ENCODE measurements at places on chromosomes 4 and X. TPM values are rescaled to one million over a fixed set of nuclear protein-coding genes. Genes with fewer than 3 reads are reported as not detected.

The BEX2 gene
- total RNA-seq, result 35.9 TPM

The TENT5D gene
- not detected for total RNA-seq

The DAPP1 gene
- total RNA-seq, result 10.5 TPM

The RXFP1 gene
- 0.21 TPM for total RNA-seq

The BTK gene
- 3.6 TPM for total RNA-seq

The FREM3 gene
- total RNA-seq, result not detected

The STPG2 gene
- 0.31 TPM for total RNA-seq

- DNase-seq, result no peak
Measured at GRCh38 chrX:104679175-104679574, 113.2 kb downstream of the IL1RAPL2 start.

GRCh38 chr4:185238750-185239149, 29.4 kb downstream of the SNX25 start:
- DNase-seq, result no peak

DNA sequence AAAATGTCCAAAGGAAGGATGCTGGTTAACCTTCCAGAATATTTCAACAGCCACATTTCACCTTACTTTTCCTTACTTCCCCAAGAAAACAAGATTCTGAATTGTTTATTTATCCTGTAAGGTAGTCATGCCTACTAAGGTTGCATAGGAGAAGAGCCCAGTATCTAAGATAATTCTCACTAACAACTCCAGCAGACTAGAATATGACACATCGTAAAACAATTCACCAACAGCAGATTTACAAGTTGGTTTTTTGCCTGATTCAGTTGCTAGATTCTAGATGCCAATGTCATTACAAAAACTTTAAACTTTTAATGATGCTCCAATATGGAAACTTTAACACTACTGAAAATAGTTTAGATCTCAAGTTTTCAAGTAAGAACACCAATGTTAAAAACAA, 176.4 kb downstream of the IL13RA2 start:
- no peak for DNase-seq

DNA sequence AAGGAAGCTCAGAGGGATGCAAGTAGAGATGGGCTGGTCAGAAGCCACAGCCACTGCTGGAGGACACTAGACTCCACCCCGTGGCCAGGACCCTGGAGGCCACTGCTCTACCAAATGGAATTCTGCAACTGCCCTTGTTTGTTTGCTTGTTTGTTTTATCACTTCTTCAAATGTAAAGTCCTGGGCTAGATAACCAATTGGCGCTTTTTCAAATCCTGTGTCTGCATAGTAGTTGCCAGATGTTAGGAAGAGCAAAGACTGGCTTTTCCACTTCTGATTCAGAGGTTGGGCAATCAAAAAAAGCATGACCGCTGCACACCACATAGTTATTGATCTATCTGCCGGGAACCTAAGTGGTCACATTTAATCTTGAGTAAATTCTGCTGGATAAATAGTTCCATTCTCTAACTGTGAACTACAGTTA, 255.2 kb upstream of the SFRP2 start:
- no peak for DNase-seq

DNA sequence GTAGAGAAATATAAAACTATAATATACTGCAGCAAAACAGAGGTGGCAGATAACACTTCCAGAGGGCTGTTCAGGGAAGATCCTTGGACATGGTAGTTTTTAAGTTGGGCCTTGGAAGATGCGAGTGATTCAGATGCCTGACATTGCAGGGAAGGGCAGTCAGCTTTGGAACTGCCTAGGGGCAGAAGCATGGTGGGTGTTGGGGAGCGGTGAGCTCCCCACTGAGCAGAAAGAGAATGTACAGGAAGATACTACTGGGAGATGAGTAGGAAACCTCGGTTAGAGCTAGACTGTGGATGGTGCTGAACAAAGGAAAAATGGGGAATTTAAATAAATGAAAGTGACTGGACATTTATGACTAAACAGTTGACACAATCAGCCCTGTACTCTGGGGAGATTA, 24.9 kb upstream of the SEC24B start:
- no peak for DNase-seq

- DNase-seq, result peak; percentile 57
Measured at GRCh38 chr4:5843573-5844530, 49.0 kb downstream of the CRMP1 start.

DNA sequence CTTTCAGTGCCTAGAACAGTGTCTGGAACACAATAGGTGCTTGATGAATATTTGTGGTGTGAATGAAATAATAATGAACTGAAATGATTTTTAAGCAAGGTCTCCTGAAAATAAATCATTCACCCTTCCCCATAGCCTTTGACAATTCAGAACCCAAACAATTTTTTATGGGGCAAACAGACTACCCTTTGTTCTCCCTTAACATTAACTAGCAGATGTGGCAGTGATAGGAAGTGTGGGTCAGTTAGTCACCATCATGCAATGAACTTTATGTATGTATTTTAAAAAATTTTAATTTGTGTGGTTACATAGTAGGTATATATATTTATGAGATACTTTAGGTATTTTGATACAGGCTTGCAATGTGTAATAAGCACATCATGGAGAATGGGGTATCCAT, 27.2 kb upstream of the CD40LG start:
- DNase-seq, result no peak

GRCh38 chr4:26039639-26040359, 125.8 kb downstream of the SMIM20 start:
- no peak for DNase-seq

- peak; percentile 76 for DNase-seq
Measured at GRCh38 chr4:62709618-62710252, 1509.6 kb downstream of the ADGRL3 start.

DNA sequence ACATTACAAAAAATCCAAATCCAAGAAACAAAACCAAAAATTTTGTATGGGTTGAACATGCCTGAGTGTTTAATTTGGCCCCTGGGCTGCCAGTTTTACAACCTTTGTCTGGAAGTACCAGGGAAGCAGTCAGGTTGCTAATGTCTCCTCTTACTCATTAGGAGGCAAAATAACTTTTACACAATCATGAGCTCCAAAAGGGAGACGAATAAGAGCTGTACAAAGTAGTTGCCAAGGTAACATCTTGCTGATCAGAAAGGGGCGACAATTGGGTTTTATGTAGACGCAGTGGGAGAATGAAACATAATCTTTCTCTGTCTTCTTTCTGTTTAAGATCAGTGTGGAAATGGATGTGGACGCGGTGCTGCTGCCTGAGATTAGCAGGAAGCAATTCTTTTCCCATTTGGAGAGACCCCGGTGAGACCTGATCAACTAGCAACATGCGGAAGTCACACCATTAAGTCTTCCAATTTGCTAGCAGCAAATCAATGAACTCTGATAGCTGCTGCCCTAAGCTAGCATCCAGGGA, 90.7 kb upstream of the IGFBP7 start:
- DNase-seq, result no peak

DNA sequence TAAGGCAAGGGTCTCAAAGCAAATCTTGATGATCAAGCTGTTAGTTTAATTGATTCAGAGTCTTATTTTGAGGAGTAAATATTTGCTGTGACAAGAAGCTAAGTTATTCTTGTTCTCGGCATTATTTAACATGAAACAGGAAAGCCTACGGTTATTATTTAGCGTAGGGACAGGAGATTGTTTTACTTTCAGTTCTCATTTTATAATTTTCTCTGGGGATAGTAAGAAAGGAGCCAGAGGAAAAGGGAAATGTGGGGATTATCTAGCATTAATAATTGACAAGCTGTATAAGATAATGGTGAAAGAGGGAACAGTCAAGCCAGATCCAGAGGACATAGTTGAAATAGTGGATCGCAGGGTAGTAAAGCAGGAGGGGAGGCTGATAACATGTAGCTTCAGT, 39.7 kb upstream of the PARM1 start:
- DNase-seq, result no peak

GRCh38 chr4:26607776-26608175, 23.9 kb downstream of the TBC1D19 start:
- no peak for DNase-seq

DNA sequence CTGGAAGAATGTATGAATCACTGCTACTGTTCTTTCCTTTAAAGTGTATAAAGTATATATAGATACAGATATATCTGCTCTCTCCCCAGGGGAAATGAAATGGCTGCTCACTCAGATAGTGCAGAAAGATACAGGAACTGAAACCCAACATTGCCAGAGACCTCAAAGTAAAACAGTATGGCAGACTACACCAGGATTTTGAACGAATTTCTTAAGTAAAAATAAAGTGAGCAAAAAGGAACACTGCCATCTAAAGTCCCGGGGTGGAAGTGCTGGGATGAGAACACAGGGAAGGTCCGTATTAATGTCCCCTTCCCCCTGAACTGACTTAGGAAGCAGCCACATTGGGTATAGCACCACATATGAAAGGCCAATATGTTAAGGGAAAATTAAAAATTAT, 93.4 kb downstream of the TMA16 start:
- no peak for DNase-seq

DNA sequence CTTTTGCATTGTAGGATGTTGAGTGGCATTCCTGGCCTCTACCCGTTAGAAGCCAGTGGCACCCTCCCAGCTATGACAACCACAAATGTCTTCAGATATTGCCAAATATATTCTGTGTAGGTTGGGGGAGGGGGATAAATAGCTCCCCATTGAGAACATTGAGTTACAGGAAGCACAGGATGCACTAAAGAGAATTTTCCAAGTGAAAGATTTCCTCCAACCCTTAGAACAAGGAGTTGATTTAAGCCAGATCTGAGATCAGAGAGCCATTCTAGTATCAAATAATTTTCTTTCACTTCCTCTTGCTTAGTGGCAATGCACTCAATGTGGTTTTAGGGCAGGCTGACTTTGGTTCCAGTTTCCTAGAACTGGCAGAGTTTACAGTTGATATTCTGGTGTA, 436.6 kb downstream of the C4orf33 start:
- DNase-seq, result no peak

DNA sequence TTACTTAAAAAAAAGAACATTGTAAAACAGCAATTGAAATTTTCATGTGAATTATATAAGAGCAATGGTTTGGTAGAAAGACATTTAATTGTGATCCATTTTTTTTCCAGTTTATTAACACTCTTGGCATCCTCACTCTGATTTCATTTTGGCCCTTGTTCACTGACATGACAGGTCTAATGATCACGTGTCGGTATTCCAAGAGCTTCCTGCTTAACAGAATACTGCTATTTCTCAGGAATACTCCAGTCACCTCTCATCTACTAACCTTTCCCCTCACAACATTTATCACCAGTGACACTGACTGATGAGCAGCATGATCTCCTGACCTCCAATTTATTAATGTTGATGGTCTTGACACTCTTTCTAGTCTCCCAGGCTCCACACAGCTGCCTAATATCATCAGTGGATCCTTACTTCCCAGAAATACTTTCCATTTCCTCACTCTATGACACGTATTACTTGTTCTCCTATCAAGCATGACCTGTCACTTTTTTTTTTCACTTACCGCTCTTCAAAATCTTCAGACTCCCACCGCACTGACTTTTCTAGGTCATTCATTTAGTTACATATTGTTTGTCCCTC, 847.8 kb upstream of the SLIT2 start:
- DNase-seq, result no peak

GRCh38 chr4:2096073-2096609, 37.0 kb downstream of the NAT8L start:
- DNase-seq, result no peak

DNA sequence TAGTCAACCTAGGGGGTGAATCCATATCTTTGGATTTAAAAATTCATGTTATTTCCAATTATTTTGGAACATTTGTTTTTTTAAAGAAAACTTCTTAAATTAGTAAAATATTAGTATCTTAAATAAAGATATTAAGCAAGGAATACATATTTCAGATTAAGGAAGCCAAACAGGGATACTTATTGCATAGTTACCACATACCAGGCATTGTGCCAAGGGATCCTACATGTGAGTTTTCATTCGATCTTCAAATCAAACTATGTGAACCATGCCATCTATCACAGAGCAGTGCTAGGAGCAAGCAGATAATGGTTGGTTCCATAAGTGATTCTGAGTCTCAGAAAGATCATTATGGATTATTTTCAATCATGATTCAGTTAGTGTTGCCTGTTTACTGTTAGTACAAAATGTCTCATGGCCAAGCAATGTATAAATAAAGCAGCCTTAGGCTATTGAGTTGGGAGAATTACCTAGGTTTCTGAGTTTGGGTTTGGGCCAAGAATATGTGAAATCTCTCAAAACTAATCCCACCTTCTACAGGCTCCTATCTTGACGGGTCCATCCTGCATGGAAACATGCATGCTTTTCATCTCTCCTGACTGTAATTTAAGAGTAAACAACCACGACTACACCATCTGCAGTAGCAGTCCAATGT, 176.7 kb downstream of the NPFFR2 start:
- DNase-seq, result no peak

DNA sequence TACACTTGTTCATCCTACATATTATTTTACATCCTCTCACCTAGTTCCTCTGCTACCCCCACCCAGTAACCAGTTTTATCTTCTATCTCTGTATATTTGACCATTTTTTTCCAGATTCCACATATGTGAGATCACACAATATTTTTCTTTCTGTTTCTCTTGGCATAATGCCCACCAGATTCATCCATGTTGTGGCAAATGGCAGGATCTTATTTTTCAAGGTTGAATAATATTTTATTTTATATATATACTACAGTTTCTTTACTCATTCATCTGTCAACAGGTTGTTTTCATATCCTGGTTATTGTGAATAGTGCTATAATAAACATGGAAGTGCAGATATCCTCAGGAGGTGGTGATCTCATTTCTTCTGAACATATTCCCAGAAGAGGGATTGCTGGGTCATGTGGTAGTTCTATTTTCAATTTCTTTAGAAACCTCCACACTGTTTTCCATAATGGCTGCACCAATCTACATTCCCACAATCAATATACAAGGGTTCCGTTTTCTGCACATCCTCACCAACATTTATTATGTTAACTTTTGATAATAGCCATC, 48.2 kb downstream of the THAP9 start:
- no peak for DNase-seq

GRCh38 chr4:182426901-182427300, 183.7 kb downstream of the TENM3 start:
- DNase-seq, result no peak

DNA sequence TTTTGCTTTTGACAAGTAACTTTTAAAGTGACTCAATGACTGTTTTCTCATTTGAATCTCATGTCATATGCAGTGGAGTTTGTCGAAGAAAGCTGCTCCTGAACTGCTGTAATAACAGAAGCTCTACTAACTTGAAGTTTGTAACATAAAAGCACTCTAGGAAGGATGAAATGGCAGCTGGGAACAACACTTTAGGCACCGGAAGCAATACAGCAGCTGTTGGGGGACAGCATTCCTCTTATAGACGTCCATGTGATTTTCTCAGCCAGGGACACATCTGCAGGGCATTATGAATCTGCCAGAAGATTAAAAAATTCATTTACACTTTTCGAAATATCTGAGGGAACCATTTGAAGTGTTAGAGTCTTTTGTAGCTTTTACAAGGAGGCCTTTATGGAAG, 1035.8 kb downstream of the ADGRL3 start:
- DNase-seq, result peak; percentile 58

DNA sequence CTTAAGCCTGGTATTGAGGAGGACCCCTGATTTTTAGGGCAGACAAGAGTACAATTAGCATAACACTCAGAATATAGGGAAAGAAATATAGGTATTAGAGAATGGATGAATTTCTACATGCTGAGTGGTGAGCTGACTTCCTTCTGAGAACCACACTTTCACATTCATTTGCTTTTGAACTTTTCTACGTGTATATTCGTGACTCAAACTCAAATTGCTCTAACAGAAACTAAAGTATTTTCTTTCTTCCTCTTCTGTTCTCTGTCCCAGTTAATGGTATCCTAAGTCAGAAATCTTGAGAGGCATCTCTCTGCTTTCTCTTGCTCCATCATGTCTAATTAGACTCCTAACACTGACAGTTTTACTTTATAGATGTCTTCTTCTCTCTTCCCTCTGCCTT, 103.2 kb upstream of the CITED1 start:
- no peak for DNase-seq
